Hepatocyte (in vitro differentiated cells): ENCODE measurements at places on chromosomes 12 and 14. TPM values are rescaled to one million over a fixed set of nuclear protein-coding genes. Genes with fewer than 3 reads are reported as not detected.

The ENDOU gene
- total RNA-seq: 0.30 and 1.8 TPM in 2 replicates

The MFAP5 gene
- 1.7 and 1.9 TPM in 2 replicates for total RNA-seq

The MGST1 gene
- total RNA-seq: 256 and 271 TPM in 2 replicates

The NR1H4 gene
- 27.8 and 39.0 TPM in 2 replicates for total RNA-seq

- no peaks in the 10 kb centered on the region for H3K36me3 ChIP-seq
- no peak overlapping the region for H3K4me3 ChIP-seq
- H3K4me1 ChIP-seq: peaks cover 15% of the 10 kb centered on the region
These were observed 2.1 kb downstream of the TSPAN11 start for GRCh38 chr12:30928356-30929244.

DNA sequence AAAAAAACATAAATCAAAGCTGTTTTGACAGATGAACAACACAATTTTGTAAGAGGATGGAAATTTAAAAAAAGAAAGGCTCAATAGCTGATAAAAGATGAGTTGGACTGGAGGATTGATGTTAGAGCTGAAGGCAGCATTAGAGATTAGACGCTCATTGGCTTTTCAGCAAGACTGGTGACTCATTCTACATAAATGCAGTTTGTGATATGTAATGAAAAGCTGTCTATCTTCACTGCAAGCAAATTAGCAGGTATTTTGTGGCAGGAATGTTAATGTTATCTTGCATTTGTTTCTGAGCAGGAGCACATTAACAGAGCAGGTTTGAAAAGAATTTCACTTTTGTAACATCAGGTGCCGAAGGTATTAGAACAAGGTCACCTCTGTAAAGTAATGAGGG, 442.7 kb upstream of the NOVA1 start:
- H3K4me3 ChIP-seq: no peak overlapping the region
- H3K27ac ChIP-seq: no peak overlapping the region
- H3K36me3 ChIP-seq: no peaks in the 10 kb centered on the region
- H3K4me1 ChIP-seq: no peaks in the 10 kb centered on the region
- peak; percentile 16 for DNase-seq
- H3K27me3 ChIP-seq: no peaks in the 10 kb centered on the region

- H3K36me3 ChIP-seq: no peaks in the 10 kb centered on the region
- no peak for DNase-seq
- no peaks in the 10 kb centered on the region for H3K27me3 ChIP-seq
- no peak overlapping the region for H3K27ac ChIP-seq
- no peaks in the 10 kb centered on the region for H3K4me1 ChIP-seq
These were observed 230.2 kb downstream of the EPS8 start for GRCh38 chr12:15558915-15559528.

DNA sequence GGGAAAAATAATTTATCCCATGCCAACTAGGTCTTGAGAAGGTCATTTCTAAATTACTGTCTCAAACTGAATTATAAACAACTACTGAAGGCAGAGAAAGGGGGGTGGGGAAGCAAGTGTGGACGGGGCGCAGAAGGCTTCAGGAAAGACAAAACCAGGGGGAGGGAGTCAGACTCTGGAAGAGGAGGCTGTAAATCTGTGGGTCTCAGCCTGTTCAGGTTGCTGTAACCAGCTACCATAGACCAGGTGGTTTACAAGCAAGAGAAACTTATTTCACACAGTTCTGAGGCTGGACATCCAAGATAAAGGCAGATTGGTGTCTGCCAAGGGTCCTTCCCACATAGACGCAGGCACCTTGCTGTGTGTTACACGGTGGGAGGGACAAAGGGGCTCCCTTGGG, 39.9 kb upstream of the FZD10 start:
- H3K4me3 ChIP-seq: no peak overlapping the region
- H3K27me3 ChIP-seq: peaks cover 3% of the 10 kb centered on the region
- H3K36me3 ChIP-seq: no peaks in the 10 kb centered on the region
- no peak overlapping the region for H3K27ac ChIP-seq
- peaks cover 3% of the 10 kb centered on the region for H3K4me1 ChIP-seq
- DNase-seq: no peak

DNA sequence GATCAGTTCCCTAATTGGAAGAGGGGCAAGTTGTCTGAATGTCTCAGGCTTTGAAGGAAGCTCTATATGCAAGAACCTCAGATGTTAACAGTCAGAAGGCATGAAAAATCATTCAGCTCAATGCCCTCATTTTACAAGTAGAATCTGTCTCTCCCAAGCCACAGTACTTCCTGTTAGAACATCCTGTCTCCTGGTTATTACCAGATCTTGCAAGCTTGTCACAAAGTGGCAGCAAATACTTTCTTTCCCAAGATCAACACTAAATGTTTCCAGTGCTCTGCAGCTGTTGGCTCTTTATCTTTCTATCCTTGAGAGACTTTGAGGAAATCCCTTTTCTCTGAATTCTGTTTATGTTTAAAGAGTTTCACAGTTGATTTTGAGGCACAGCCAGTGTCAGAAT, 235.5 kb downstream of the AKAP6 start:
- no peak overlapping the region for H3K4me3 ChIP-seq
- no peaks in the 10 kb centered on the region for H3K36me3 ChIP-seq
- H3K4me1 ChIP-seq: peaks cover 21% of the 10 kb centered on the region
- H3K27ac ChIP-seq: peak overlapping the region; percentile 76
- DNase-seq: peak; percentile 28

DNA sequence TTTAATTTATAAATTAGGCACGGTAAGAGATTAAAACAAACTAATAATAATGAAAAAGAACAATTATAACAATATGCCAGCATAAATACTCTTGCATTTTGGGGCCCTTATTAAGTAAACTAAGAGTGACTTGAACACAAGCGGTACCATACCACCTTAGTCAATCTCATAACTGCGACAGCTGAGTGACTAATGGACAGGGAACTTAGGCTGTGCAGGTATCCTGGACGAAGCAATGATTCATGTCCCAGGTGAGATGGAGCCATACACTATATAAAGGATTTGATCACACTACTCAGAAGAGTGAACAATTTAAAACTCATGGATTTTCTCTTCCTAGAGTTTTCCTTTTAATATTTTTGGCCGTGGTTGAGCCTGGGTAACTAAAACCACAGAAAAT, 4.3 kb downstream of the KLRC4 start:
- no peaks in the 10 kb centered on the region for H3K27me3 ChIP-seq
- H3K36me3 ChIP-seq: no peaks in the 10 kb centered on the region
- H3K4me1 ChIP-seq: no peaks in the 10 kb centered on the region
